Breast epithelium (tissue), 4 donors: ENCODE measurements at places on chromosomes 2 and 18. TPM values are rescaled to one million over a fixed set of nuclear protein-coding genes. Genes with fewer than 3 reads are reported as not detected.

DNA sequence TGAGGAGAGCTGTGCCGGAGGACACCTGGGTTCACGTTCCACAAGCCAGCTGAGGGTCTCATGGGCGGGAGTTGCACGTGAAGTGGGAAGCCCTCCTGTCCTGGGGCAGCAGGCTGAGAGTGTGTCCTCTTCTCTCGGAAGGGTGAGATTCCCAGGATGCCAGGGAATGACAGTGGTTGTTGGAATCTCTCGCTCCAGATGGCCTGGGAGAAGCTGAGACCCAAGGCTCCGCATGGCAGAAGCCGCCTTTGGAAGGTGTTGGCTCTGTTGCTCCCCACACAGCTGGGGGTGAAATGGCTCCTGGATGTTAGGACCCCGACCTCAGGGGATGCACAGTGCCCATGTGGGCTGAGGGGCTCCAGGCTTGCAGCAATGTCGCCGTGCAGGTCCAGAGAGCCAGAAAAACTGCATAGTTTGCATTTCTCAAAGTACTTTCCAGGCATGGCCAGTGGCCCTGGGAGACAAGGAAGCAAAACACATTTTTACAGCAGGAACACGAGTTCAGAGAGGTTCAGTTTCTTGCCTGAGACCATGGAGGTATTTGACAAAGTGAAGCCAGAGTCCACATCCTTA, 153.4 kb downstream of the TMEM18 start:
- DNase-seq: no peak
- no peak overlapping the region for H3K27ac ChIP-seq
- H3K27me3 ChIP-seq: peaks cover 3% of the 10 kb centered on the region
- no peaks in the 10 kb centered on the region for H3K4me1 ChIP-seq
- no peaks in the 10 kb centered on the region for H3K36me3 ChIP-seq

The MAP3K19 gene
- total RNA-seq: not detected

GRCh38 chr2:235127931-235128330, 176.1 kb downstream of the SH3BP4 start:
- H3K36me3 ChIP-seq: no peaks in the 10 kb centered on the region
- H3K4me1 ChIP-seq: no peaks in the 10 kb centered on the region
- no peak for DNase-seq

The PMAIP1 gene
- 7.5 TPM for total RNA-seq

The LRATD1 gene
- 10.0 TPM for total RNA-seq

- no peak overlapping the region for H3K27ac ChIP-seq
- H3K36me3 ChIP-seq: no peaks in the 10 kb centered on the region
- H3K4me1 ChIP-seq: no peaks in the 10 kb centered on the region
- H3K4me3 ChIP-seq: no peak overlapping the region
These were observed 3.0 kb downstream of the DHRS9 start for GRCh38 chr2:169072163-169072925.

The UGT1A5 gene
- not detected for total RNA-seq
